ENCODE measurements at places on chromosomes 4 and X.

DNA sequence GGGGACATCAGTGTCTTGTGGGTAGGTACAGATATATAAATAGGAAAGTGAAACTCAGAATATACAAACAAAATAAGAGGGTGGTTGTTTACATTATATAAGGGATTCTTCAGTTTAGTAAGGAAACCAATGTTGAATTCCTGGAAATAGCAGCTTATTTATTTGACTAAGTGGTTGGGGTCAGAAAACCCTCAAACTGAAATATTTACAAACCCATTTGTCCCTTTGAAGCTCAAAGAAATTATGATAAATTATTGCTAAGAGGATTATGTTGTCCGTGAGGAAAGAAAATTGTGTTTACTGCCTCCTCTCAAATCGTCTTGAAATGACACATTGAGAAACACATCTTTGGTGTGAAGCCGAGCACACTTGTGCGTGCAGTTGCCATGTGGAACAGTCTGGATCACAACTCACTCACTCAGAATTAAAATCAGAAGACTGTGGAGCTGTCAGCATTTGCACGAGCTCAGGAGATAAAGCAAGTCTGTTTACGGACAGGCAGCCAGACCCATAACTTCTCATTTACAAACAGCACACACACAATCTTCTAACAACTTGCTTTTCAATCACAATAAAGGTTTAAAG is 46.8 kb upstream of the SETD7 start:
- DNase-seq, result no peak

- DNase-seq, result no peak
Observed at GRCh38 chr4:26176598-26177149, 144.1 kb upstream of the RBPJ start.

- DNase-seq, result no peak
Observed at GRCh38 chr4:43014256-43014655, 121.7 kb downstream of the GRXCR1 start.

GRCh38 chr4:153112041-153112441 is 92.2 kb upstream of the TRIM2 start:
- no peak for DNase-seq

DNA sequence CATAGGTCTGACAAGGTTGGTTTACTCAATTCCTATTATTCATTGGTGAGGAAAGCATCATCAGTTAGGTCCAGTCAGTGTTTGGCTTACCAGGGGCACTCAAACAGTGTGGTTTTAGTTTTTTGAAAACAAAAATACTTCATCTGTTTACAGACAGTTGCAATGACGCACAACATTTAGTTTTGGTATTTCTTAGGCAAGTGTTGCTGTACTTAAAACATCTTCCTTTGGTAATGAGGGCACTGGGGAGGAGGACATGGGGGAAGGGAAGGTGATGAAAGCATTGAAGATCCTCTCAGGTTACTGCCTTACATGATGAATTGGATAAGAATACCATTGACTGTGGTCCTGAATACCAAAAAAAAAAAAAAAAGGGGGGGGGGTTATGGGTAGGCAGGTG is 93.7 kb upstream of the MAOA start:
- no peak for DNase-seq

DNA sequence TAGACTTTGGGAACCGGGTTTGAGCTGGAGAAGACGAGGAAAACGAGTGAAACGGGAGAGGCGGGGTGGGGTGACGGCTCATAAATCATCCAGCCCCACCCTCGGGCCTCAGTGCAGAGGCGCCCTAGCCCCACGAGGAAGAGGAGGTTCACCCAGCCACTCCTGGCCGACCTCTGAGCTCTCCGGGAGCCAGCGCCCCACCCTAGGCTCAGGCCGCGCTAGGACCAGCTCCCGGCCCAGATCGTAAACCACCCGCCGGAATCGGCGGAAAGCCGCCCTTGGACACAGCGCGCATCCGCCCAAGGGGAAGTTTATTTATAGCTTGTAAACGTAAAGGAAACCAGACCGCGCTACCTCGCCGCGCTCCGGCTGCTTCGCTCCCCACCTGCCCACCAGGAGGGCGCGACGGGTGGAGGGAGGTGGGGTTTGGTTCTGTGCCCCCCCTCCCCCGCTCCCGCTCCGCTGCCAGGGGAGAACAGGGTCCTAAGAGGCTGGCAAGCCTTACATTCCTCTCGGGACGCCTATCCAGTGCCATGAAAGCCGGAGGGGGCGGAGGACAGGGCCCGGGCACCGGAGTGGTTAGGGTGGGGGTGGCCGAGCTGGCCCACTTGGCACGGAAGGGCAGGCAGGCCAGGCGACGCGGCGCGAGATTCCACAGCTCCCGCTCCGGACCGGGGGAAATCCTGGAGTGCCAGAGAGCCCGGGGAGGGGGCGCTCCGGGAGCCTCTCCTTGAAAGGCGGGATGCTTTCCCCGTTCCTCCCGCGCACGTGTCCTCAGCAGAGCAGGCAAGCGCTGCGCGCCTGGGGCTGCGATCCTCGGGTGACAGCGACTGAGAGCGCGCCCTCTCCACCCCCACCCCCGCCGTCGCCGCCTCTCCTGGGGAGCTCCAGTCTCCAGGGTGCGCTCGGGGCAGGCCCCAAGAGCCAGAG is 84.2 kb downstream of the BCOR start:
- peak; percentile 77 for DNase-seq

DNA sequence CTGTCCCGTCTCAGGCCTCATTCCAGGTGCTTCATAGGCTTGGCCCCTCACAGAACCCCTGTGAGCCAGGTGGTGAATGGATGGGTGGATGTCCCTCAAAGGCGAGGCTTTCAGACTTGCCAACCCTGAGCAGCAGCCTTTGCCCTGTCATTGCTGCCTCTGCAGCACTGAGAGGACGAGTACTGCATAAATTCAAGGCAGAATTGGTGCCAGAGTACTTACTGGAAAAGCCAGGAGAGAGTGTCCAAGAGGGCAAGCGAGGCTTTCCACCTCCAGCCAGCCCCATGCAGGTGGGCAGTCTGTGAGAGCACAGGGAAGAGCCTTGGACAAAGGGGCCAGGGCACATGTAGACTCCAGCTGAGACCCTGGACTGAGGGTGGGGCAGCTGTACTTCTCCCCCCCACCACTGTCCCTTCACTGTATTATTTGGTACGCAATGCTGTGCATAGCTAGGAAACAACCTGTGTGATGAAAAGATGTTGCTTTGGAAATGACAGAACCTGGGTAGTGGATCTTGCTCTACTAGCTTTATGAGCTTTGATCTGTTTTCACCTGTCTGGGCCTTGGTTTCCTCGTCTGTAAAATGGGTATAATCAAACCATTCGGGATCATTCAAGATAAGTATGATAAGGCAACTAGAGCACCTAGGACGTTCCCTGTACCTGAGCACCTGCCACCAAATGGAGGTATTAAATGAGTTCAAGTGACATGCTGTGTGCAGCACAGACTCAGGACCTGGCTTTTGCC is 224.9 kb upstream of the PSAPL1 start:
- no peak for DNase-seq

GRCh38 chr4:61143461-61143860 is 56.7 kb upstream of the ADGRL3 start:
- no peak for DNase-seq

DNA sequence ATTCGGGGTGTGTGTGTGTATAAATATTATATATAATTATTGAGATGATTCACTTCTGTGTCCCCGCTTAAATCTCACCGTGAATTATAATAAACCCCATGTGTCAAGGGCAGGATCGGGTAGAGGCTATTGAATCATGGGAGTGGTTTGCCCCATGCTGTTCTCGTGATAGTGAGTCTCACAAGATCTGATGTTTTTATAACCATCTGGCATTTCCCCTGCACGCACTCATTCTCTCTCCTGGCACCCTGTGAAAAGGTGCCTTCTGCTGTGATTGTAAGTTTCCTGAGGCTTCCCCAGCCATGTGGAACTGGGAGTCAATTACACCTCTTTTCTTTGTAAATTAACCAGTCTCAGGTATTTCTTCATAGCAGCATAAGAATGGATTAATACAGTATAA is 851.4 kb upstream of the AGA start:
- no peak for DNase-seq

- DNase-seq, result no peak
Observed at GRCh38 chr4:93334003-93334402, 494.6 kb upstream of the ATOH1 start.

GRCh38 chrX:1542994-1543725 is 6.2 kb upstream of the P2RY8 start:
- DNase-seq, result no peak

DNA sequence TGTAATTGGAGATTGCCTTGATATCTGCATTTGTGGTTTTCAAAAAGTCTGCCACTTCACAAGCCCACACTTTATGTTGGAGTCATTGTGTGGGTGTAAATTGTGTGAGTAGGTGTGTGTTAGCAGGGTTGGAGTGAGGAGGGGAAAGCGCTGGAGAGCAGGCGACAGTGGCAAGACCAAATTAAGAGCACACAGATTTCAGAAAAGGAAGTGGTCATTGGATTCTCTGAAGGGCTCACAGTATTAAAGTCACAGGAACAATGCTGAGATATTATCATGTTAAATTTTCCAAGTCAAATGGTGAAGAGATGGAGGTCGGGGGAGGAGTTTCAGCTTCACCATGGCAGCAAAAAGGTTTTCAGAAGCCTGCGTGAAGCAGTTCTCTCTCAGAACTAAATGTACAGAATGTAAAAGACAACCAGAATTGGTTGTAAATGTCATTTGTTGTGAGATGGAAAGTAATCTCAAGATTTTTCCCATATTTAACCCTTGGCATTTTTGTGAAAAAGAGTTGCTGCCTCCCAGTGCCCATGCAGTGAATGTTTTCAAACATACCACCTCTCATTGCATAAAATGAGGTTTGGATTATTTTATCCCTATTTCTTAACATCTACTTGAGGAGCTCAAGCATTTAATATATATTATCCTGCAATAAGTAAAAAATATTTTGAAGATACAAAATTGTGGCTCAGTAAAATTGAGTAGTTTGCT is 265.9 kb downstream of the ZNF674 start:
- no peak for DNase-seq

DNA sequence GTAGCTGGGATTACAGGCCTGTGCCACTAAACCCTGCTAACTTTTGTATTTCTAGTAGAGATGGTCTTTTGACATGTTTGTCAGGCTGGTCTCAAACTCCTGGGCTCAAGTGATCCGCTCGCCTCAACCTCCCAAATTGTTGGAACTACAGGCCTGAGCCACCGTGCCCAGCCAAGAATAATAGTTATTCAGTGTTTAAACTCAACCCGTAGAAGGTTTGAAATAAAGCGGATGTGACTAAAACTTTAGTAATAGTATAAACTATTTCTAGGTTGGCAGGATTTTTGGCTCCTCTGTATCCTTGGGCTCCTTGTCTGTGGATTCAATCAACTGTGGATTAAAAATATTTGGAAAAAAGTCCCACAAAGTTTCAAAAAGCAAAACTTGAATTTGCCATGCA is 37.8 kb downstream of the PCDH10 start:
- no peak for DNase-seq

- no peak for DNase-seq
Observed at GRCh38 chrX:20144491-20144890, 2.9 kb upstream of the EIF1AX start.

GRCh38 chrX:53287493-53288138 is 6.2 kb upstream of the IQSEC2 start:
- DNase-seq, result peak; percentile 90

DNA sequence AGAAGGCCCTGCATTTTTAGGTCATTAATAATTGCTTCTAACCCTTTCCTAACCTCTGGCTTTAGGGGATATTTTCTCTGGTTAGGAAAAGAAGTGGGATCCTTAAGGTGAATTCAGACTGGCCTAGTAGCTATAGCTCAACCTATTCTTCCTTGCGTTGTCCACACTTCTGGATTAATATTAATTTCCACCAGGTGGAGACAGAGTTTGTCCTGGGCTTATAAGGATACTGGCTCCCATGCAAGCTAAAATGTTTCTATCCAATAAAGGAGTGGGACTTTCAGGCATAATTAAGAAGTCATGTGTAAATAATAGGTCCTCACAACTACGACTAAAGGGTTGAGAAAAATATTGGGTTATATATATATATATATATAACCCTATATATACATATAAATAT is 860.0 kb upstream of the POU3F4 start:
- DNase-seq, result no peak

GRCh38 chr4:83639849-83640493 is 104.1 kb downstream of the GPAT3 start:
- no peak for DNase-seq

GRCh38 chrX:110131031-110131430 is 128.1 kb downstream of the TMEM164 start:
- DNase-seq, result no peak
